ENCODE measurements at places on chromosomes 12 and 14.

DNA sequence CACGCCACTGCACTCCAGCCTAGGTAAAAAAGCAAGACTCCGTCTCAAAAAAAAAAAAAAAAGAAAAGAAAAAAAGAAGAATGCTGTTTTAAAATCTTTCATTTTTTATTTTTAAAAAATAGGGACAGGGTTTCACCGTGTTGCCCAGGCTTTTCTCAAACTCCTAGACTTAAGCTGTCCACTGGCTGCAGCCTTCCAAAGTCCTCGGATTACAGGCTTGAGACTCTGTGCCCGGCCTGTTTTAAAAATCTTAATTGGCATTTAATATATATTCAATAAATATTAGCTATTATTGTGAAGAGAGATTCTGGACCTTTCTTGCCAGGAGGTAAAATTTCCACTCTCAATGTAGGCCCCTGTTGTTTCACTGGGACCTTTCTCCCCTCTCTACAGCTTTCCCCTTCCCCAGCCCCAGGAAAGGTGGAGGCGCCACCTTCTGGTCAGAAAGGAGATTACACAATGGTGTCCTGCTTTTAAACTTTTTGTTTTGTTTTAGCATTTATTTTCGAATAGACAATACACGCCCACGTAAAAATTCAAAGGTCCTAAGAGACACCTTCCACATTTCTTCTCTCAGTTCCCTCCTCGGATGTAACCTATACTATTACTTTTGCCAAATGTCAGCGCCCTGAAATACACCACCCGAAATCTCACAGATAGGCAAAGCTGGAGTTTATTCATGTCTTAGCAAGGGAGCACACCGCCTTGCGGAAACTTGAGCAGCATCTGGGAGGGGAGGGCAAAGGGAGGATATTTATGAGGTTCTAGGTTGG, 23.8 kb upstream of the PHC1 start:
- DNase-seq, result peak; percentile 17

- DNase-seq, result peak; percentile 83
Measured at GRCh38 chr12:109844983-109845823, 12.0 kb upstream of the TRPV4 start.

DNA sequence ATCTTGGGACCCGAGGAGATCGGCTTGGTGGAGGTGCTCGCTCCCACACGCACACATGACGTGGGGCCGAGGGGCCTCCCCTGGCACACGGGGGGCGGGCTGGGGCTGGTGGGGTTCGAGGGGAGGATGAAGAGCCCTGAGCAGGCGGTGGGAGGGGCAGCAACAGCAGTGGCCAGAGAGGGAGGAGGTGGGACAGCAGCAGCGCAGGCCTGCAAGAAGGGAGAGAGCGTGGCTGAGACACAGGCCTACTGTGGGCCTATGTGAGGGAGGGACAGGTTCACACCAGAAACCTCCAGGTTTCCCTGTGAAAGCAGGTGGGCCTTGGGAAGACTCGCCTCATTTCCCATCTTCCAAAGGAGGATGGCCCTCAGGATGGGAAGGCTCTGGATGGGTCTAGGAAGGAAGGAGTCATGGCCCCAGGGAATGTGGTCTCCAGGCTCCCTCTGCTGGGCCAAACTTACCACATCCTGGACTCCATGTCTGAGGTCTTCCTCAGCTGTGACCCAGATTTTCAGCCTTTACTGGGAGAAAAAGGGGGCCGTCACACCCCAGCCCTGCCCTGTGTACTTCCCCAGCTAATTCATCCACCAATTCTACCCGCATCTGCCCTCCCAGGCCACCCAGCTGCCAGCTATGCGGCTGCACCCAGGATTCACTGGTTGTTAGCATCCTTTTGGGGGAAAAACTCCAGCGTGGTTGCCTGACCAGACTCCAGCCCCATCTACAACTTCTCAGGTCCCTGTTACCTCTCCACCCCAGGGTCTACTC, 2.8 kb downstream of the PIANP start:
- peak; percentile 48 for DNase-seq

DNA sequence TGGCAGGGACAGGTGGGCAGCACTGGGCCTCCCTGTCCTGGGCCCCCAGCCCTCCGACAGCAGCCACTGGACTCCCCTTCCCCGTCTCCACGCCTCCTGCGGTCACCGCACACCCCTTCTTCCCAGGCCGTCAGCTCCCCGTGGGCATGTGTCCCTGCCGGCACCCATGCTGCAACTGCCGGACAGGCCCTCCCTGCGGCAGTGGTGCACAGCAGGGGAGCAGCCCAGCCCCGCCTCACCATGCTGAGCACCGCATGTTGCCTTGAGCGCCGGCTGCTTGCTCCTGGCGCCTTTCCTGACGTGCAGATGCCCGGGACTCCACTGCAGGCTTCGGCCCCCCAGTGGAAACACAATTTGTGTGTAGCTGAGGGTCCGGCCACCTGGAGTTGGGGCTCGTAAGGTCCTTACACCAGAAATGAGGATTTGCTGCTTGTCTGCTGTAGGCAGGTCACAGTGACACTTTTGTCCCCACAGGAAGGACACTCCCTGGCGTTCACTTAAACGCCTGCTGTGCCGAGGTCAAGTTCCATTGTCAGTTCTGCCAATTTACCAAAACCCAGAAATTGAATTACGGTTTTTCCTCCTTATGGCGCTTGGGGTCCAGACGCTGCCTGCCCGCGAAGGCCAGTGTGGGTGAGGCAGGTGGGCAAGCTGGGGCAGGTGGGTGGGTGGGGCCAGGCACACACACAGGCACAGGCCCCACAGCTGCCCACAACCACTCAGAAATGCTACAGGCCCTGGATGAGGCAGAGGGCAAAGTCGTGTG, 28.2 kb upstream of the MMP17 start:
- DNase-seq, result no peak

- DNase-seq, result no peak
Measured at GRCh38 chr12:108514468-108514972, 557 bp upstream of the FICD start.

DNA sequence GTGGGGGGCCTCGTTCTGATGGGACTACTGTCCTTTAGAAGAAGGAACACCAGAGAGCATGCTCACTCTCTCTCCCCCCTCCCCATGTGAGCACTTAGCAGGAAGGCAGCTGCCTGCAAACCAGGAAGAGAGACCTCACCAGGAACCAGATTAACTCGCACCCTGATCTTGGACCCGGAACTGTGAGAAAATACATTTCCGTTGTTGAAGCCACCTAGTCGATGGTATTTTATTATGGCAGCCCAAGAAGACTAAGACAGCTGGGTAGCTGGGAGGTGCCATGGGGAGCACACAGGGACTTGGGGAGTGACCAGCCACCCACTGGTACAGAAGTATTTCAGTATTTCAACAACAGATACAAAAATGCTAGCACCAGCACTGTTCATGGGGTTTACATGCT, 59.0 kb downstream of the VCPKMT start:
- no peak for DNase-seq

DNA sequence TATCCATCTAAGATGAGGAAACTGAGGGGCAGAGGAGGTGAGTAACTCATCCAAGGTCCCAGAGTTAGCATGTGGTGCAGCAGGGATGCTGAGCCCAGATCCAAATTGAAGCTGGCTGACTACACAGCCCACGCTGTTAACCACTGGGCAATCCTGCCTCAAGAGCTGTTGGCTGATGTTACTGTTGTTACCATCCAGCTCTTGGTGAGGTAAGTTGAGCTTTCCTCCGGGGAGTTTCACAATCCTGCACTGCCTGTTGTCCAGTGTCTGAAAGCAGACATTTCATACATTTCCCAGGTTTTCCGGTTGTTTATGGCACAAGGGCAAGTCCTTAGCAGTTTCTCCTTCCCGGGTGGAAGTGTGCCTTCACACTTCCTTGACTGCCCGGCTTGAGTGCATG, 14.5 kb downstream of the CYP46A1 start:
- DNase-seq, result no peak
